Adipocyte (in vitro differentiated cells): ENCODE measurements at places on chromosomes 2 and 18.

DNA sequence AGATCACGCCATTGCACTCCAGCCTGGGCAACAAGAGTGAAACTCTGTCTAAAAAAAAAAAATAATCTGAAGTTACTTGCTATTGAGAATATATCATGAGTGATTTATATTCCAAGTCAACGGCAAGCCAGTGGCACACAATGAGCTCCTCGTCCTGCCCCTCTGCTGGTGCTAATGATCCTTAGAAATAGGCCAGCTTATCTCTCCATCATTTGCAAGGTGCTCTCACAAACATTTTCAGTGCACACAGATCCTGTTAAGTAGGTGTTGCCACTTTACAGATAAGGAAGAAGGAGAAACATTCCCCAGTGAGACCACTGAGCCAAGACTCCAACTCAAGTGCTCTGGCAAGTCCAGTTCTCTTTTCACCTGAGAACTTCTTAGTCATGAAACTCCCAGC, 91.3 kb upstream of the GPR45 start:
- no peak for DNase-seq

DNA sequence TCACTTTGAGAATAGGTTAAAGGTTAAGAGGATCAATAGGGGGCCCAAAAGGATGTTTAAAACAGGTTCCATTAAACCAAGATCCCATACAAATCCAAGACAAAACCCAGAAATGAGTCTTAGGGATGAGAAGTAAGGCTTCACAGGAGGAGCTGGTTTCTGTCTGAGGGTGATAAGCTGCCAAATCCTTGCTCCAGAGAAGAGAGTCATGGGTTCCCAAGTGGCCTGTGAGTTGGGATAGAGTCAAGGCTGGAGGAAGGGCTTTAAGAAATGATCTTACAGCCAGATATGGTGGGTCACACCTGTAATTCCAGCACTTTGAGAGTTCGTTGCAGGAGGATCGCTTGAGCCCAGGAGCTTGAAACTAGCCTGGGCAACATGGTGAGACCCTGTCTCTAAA, 40.2 kb upstream of the LCLAT1 start:
- DNase-seq, result no peak

- no peak for DNase-seq
These were observed 850.6 kb upstream of the ACVR2A start for GRCh38 chr2:146994246-146994645.

DNA sequence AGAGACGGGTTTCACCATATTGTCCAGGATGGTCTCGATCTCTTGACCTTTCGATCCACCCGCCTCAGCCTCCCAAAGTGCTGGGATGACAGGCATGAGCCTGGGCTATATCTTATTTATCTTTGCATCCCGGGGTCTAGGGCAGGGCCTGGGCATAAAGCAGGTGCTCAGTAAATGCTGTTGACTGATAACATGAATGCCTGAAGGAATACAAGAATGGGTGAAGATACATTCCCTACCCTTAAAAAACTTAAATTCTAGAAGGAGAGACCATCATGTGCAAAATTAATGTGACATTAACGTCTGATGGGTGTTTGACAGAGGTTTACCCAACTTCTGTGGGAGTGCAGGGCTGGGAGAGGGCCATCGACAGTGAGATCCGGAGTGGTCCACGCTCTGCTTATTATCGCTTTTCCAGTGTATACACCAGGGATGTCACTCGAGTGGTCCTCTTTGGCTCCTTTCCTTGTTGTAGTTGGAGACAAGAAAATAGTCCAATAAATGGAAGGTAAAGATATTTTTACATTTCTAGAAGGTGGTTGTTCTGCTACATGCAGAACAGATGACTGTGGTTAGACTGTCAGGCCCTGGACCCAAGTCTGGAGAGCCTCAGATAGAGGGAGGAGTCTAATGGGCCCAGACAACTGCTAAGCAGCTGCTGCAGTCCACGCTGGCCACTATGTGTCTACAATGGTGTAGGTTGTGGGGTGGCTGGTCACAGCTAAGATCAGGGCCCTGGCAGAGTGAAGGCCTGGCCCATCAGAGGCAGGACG, 131.7 kb downstream of the MYCN start:
- DNase-seq, result no peak

DNA sequence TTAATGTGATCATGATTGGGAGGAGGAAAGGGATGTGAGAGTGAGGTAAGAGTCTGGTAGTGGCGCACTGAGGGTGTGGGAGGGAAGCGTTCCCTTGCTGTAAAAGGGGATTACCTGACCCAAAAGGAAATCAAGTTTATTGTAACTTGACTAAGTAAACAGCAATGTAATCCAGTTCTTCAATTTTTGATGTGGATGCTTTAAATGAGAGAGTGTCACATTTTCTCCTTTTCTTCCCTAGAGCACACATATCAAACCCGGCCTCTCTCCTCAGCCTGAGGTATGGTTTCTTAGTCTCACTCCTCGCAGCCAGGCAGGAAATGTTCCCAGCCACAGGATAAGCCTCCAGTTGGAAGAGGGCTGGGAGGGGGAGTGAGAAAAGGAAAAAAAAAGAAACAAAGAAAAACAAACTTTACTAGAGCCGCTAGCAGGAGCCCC, 688 bp upstream of the ARHGAP28 start:
- no peak for DNase-seq

GRCh38 chr2:202494300-202495229, 118.4 kb downstream of the BMPR2 start:
- DNase-seq, result peak; percentile 83

GRCh38 chr2:123448801-123449200, 576.3 kb upstream of the CNTNAP5 start:
- no peak for DNase-seq

DNA sequence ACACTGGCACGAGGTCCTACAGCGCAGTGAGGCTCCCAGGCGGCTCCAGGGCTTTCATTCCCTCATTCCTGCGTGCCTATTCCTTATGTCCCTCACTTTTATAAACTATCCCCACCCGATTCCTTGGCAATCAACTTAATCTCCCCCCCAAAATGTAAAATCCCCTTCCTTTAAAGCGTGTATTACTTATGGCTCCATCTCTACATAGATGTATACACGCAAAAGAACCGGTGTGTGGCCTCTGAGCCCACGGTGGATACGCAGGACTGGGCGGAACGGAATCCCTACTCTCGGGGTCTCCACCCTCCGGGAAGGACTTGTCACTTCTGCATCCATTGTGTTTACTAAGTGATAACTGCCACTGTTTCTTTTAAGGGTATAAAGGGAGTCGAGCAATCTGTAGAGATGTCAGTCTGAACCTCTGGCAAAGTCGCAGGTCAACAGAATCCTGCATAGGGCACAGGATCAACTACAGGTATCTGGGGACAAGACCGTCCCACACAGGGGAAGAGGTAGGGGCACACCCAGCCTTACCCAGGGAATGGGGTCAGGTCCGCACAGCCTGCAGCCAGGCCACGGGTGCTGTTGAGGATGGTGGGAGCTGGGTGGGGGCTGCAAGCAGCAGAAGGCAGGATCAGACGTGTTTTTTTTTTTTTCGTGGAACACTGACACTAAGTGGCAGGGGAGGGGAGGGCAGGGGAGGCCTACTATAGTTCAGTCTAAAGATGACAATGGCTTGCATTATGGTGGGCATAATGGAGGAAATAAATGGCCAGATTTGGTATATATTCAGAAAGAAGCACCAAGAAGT, 42.1 kb downstream of the HDLBP start:
- no peak for DNase-seq

- no peak for DNase-seq
These were observed 1120.1 kb upstream of the FAM98A start for GRCh38 chr2:34719206-34719605.

GRCh38 chr18:80193701-80194100, 53.6 kb downstream of the PARD6G start:
- DNase-seq, result no peak

- DNase-seq, result peak; percentile 96
These were observed 421 bp upstream of the NAB1 start for GRCh38 chr2:190648289-190649034.

DNA sequence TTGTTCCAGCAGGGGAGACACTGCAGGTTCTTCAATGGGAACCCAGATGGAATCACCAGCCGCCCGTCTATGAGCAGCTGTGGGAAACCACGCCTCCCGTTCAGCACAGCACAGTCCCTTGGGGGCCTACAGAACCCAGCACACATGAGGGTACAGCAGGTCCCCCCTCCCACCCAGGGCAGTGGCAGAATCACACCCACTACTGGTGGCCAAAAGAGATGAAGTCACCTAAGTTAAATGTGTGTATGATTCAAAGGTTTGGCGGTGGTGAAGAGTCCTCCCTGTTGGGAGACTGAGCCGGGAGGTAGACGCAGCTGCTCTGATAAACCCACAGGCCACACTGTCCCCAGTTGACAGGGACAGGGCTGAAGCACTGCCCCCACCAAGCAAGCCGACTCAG, 44.3 kb downstream of the L3MBTL4 start:
- no peak for DNase-seq

DNA sequence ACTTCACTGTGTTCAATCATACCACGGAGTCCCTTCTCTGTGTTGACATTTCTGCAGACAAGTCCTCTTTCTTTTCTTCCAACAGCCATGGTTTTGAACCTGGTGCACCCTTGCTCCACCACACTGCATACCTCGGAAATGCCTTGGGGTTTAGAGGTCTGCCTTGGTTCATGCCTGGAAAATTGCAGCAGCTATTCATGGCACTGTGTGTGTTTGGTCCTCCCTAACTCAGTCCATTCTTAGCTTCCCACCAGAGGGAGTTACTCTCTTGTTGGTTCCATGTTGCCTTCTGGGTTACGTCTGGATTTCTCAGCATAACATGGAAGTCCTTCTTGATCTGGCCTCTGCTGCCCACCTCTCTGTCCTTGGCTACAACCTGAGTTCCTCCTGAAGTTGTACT, 206.0 kb downstream of the FHOD3 start:
- no peak for DNase-seq

GRCh38 chr2:170823088-170823897, 6.6 kb downstream of the GAD1 start:
- DNase-seq, result no peak

DNA sequence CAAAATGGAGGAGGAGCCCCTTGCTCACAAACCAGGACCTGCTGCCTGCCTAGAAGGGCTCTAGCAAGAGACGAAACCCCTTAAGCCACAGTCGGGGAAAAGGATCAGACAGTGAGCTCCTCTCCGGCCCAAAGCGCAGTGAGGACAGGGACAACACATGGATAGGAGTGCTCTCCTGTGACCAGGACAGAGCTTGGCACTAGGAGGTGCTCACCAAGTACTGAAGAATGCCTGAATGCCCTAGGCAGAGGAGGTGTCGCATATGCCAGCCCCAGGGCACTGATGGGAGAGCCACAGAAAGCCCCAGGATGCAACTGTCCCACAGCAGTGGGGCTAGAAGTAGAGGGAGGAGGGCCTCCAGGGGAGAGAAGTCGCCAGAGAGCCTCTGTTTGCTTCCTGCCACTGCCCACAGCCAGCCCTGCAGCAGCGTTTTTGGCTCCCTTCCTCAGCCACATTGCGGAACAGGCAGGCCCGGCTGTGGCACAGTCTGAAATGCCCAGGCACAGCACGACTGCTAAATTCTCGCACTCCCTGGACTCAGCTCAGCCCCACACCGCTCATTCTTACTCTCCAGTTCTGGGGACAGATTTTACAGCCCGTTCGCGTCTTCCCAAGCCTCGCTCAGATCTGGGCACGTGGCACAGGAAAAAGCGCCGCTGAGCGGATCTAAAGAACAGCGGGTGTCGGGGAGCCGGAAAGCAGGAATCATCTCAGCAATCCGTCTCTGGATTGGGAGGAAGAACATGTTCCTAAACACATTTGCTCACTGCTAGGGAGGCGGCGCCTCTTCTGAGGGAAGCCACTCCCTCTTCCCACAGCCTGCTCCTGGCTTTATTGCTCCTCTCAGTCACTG, 98.7 kb upstream of the POU3F3 start:
- no peak for DNase-seq

GRCh38 chr2:60212181-60212945, 341.1 kb downstream of the BCL11A start:
- no peak for DNase-seq

DNA sequence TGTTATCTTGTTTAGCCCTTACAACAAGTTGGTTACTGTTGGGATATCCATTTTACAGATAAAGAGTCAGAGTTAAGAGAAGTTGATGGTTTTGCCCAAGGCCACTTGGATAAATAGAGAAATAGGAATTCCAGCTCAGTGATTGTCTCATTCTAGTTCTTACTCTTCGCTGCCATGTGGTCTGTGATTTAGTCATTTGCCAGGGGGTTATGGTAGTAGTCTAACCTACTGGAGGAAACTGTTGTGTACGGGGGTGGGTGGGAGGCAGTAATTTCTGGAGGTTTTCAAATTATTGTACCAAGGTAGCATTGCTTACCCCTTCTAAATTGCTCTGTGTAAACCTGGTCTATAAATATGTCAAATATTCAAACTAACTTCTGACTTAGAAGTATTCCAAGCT, 110.4 kb downstream of the MAP2 start:
- DNase-seq, result no peak

GRCh38 chr2:4635289-4635688, 931.9 kb downstream of the DCDC2C start:
- no peak for DNase-seq

DNA sequence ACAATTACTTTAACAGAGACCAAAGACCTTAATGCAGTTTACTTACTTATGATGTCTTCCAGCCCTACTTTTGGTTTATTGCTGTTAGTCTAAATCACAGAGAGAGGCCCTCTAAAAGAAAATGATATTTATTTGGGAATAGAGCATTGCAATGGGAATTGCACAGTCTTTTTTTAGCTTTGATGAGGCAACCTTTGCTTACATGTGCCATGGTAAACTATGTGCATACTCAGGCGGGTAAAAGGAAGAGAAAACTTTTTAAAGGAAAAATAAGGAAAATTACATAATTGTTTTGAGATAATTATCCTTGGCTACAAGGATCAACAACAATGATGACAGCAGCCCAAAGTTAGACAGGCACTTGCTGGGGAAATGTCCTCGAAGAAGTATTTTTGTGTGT, 78.6 kb downstream of the EFEMP1 start:
- no peak for DNase-seq

GRCh38 chr2:55364189-55365055, 55.2 kb downstream of the CCDC88A start:
- DNase-seq, result peak; percentile 96

DNA sequence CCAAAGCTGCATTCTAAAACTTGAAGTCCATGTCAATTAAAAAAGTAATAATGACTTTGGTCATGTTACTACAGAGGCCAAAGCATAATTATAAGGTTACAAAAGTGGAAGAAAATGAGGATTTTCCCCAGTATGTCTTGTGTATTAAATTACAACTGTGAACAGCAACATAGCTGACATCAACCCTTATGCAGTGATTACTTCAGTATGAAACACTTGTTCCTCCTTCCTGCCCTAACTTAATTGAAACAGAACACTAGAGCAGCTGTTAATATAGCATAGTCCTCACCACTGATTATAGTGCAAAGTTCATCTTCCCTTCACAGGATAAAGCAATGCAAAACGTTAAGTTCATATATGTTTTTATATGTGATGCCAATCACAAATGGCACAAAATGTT, 29.9 kb downstream of the EPB41L3 start:
- DNase-seq, result peak; percentile 39

DNA sequence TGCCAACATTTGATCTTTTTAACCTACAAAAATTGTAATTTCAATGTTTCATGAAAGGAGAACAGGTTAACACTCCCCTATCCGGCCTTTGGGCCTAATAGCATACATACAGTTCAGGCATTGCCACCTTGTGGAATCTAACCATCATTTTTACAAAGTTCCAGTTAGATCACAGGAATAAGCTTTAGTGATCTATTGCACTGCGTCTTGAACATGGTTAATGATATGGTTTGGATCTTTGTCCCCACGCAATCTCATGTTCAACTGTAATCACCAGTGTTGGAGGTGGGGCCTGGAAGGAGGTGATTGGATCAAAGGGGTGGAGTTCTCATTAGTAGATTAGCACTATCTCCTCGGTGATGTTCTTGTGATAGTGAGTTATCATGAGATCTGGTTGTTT, 58.2 kb upstream of the NEUROD1 start:
- DNase-seq, result no peak

- no peak for DNase-seq
These were observed 225.0 kb upstream of the HS6ST1 start for GRCh38 chr2:128543646-128544045.
